ENCODE measurements at places on chromosomes 3 and 15.

- DNase-seq = no peak
These were observed 80.4 kb upstream of the XCR1 start for GRCh38 chr3:46107682-46108081.

GRCh38 chr15:84653584-84653909 is 536 bp downstream of the WDR73 start:
- no peak for DNase-seq

DNA sequence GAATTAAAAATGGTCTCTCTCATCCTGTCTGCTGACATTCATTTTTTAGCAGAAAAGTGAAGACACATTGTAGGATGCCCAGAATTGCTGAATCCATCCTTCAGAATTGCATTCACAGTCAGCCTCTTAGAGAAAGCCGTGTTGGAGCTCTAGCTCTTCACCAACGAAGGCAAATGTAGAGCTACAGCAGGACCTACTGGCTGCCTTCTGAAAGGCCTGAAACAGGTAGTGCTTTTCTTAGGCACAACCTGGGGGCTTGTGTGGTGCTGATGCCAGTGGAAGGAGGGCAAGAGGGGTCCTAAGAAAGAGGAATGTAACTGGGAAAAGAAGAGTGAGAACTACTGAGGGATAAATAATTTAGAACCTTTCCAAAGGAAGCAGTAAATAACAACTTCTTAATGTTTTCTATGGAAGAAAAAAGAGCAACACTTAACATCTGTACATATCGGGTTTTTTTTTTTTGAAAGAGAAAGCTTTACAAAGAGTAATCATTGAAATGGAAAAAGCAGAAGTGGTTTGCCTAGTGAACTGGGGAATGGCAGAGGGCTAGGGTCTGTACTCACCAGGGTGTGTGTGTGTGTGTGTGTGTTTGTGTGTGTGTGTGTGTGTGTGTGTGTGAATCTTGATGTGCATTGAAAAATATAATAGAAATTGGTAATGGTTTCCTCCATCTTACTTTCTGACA is 297.8 kb downstream of the SATB1 start:
- no peak for DNase-seq

GRCh38 chr15:56034514-56034913 is 41.1 kb upstream of the NEDD4 start:
- DNase-seq = no peak

DNA sequence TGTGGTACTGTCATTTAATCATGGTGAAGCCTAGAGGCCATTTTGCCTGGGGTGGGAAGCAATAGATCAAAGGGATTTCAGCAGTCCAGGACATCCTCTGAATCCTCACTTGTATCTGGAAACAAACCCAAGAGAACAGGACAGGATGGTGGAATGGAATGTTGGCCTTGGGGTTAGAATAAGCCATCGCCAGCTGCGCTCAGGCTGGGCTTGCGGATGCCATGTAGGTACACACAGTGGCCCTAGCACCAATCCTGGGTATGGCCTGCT is 76.5 kb upstream of the ALDH1A3 start:
- DNase-seq = no peak

DNA sequence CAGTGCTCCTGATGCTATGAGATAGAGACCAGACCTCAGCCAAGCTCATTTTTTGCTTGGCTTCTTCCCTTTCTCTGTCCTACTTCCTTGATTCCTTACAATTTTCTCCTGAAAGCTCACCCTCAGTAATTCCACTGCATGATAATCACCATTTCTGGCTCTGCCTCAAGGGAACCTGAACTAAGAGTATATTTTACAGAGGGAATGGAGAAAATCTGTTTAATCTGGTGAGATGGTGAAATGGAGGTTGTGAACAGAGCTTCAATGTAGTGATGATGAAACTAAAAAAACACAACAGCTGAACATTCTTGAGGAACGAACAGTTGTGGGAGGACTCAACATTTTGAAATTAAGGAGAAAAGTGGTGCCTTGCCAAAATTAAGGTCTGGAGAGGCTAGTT is 16.3 kb downstream of the HHLA2 start:
- peak; percentile 29 for DNase-seq

GRCh38 chr3:129382366-129382765 is 46.1 kb downstream of the EFCAB12 start:
- DNase-seq = no peak

DNA sequence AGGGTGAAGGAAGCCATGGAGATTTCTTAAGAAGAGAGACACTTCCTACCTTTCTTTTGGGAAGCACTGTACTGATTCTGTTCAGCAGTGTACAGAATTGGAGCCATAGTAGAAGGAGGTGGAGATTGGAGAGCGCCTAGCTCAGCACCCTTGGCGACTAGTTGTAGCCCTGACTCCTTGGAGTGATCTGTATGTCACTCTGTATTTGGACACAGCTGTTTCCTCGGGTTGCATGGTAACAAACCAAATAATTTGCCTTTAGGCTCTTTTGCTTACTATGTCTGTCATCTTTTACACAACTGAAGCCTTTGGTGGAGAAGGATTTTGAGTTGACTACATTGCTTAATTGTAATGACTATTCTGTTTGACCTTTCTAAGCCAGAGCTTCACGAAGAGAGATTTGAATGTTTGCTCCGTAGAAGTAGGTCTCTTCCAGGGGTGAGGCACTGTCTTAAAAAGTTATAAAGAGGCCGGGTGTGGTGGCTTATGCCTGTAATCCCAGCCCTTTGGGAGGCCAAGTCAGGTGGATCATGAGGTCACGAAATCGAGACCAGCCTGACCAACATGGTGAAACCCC is 77.1 kb downstream of the AKAP13 start:
- DNase-seq = no peak

DNA sequence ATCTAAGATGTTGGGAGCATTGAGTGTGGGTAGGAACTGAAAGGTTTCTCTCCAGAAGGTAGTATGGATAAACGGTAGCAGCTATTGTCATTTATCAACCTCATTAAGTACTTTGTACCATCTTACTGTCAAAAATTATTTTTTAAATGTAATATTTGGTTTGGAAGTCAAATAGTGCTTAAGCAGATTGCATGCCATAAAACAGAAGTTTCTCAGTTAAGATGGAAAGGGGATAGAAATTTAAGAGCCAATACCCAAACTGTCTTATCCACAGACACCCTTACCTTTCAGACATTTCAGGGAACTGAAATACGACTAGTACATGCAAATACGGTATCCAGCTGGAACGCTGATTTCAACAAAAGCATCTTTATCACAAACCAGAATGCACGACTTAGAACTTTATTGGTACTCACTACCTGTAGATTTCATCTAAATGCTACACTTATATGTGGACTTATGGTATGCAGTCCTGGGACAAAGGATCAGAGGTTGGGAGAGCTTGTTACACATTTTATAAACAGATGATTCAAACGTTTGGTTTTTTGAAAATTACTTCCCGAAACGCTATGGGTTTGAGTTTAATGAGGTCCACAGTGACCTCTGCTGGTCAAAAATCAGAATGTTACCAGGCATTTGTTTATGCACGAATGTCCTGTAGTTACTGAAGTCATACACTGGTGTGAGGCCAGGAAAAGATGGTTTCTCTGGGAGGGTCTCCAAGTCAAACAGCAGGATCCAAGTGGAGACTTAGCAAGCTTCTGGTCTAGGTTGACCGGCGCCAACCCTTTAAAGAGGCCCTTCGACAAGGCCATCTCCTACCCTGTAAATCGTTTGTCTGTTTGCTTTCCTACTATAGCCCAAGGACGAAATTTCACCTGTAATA is 45.7 kb upstream of the DUT start:
- peak; percentile 38 for DNase-seq

DNA sequence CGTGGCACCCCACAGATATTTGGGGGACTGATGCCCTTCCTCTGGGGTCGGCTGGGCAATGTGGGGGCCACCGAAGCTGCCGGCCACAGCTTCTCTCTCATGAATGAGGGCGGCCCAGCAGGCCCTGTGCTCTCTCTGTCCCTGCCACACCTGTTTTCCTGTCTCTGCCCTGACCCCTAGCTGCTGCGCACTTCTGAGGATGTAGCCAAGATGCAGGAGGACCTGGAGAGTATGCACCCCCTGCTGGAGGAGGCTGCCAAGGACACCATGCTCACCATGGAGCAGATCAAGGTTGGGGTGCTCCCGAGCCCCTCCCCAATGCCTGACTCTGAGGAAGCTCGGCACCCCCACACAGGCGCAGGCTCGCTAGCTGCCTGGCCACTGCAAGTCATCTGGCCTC is 59.7 kb downstream of the SEMA3G start:
- no peak for DNase-seq

GRCh38 chr3:130341882-130342281 is 3.6 kb upstream of the COL6A5 start:
- no peak for DNase-seq

DNA sequence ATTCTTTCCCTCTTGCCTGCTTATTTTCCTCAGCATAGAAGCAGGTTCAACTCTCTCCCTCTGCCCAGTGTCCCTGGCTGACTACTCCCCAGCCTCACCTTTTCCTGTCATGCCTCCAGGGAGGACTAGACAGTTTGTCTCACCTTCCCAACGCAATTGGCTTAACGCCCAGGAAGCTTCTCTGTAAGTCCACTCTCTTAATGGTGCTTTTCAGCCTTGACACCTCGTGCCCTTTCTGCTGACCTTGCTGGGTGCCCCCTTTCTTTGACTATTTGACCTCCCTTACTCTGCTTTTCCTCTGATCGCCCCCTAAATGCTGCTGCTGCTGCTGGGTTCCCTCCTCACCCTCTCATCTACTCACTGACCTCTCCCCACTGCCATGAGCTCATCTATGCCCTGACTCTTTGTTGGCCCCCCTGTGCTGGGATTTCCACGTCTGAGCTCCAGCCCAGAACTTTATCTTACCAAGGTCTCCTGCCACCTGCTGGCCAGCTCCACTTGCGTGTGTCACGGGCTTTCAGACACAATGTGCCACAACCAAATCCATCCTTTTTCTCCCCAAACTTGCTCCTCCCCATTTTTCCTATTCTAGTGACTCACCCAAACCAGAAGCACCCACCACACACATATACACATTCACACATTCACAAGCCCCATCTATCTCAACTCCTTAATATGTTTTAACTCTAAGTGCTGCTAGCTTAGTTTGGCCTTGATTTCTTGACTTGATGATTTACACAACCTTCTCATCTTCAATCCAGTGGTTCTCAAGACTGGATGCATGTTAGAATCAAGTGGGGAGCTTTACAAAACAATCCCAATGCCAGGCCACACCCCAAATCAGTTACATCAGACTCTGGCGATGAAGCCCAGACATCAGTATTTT is 16.6 kb downstream of the EPB42 start:
- DNase-seq = no peak

DNA sequence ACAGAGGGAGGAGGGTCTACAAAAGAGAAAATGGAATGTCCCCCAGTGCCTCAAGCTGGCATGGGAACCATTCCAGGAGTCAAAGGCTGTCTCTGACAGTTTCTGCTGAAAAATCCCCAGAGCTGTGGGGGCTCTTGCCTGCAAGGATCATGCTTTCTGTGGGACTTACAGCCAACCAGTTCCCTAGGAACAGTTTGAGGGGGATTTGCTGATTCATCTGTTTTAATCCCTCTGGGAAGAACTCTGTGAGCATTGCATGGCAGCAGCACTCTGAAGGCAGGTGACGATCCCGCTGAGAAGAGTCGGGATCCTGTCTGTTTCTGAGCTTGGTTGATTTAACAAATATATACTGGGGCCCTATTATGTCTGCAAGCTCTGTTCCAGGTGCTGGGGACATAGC is 176.0 kb downstream of the SSR3 start:
- DNase-seq = no peak

GRCh38 chr3:174219738-174220137 is 639.4 kb upstream of the NAALADL2 start:
- DNase-seq = no peak

DNA sequence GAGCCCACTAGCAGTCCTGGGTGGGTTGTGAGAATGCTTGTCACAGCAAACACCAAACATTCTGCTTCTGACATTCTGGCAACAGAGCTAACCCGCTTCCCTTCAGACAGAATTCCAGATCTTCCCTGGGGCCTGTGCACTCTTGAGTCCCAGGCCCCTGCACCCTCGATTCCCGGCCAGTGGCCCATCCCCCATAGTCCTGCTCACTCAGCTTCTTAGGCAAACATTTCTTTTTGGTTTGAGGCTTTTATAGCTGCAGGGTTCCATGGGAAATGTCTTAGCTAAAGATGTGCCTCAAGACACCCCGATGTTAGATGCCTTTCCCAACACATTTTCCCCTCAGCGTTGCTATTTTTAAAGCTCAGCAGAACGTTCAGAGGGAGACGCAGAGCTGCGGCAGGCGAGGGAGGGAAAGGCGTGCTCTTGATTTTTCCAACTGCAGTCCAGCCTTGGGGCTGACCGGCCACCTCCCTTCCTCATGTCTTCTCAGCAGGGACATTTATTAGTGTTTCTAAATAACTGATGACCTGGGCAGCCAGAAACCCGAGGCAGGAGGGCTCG is 35.2 kb downstream of the ABTB1 start:
- no peak for DNase-seq

GRCh38 chr3:114711321-114711886 is 417.6 kb downstream of the TIGIT start:
- DNase-seq = no peak

GRCh38 chr3:13890377-13891016 is 10.6 kb upstream of the WNT7A start:
- DNase-seq = no peak

- DNase-seq = peak; percentile 10
These were observed 583.8 kb upstream of the ZNF717 start for GRCh38 chr3:76369170-76369569.

DNA sequence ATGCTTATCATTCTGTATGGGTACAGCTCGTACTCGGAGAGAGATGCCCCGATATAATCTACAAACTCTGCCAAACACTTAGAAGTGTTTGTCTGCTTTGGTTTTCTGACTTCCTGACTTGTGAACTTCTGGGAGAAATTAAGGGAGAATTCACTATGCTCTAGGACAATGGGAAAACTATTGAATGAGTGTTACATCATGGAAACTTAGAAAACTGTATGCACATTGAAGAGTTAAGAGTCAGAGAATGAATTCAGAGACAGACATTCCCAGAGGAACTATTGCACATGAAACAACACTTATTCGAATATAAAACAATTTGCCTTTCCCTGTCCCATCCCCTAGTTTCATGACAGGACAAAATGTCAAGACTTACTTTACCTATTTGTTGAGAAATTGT is 57.8 kb downstream of the DTWD1 start:
- no peak for DNase-seq

GRCh38 chr3:177039490-177040274 is 157.6 kb downstream of the TBL1XR1 start:
- DNase-seq = no peak

- no peak for DNase-seq
These were observed 73.1 kb downstream of the OXSM start for GRCh38 chr3:25863011-25863415.

GRCh38 chr3:56813653-56813960 is 11.9 kb upstream of the ARHGEF3 start:
- no peak for DNase-seq

Data from AG04449 (cell line).